ENCODE measurements at places on chromosomes 1 and 21.

GRCh38 chr1:47682786-47683350, 245.0 kb downstream of the FOXD2 start:
- DNase-seq, result no peak

DNA sequence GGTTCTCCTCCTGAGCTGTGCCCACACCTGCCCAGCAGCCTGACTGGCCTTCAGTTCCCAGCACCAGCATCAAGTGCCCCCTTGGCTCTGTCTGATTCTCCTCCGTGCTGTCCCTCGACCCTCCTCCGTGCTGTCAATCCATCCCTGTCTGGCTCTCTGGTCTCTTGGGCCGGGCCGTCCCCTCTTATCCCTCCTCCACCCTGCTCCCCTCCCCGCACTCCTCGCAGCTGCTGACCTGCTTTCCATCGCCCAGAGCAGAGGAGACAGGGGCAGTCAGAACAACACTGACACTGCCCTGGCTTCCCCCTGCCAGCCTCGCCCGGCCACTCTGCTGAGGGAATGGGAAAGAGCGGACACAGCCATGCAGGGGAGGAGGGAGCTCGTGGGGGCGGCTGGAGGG, 267.4 kb downstream of the CAMTA1 start:
- no peak for DNase-seq

GRCh38 chr1:60878323-60878722, 204.0 kb upstream of the NFIA start:
- DNase-seq, result no peak

GRCh38 chr1:22712502-22713271, 2.0 kb downstream of the EPHB2 start:
- DNase-seq, result no peak

DNA sequence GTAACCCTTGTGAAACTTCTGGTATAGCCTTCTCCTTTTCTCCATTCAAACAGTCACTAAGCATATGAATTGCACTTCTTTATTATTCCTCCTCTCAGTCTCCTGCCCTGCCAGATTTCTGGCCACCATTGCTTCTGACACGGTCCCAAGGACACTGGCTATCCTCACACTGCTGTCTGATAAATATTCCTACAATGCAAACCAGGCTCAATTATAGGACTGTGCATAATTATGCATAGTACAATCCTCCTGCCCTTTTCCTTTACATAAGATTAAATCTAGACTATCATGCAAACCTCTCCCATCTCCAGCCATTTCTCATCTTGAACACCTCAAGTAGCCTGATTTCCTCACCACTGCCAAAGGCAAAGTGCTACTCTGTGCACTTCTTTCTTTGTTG, 704.3 kb upstream of the ADAMTS5 start:
- DNase-seq, result no peak
